M059J (cell line): ENCODE measurements at places on chromosomes 12 and 14. TPM values are rescaled to one million over a fixed set of nuclear protein-coding genes. Genes with fewer than 3 reads are reported as not detected.
A peak's percentile ranks its signal among the peaks of the same experiment; 100 is the strongest.

DNA sequence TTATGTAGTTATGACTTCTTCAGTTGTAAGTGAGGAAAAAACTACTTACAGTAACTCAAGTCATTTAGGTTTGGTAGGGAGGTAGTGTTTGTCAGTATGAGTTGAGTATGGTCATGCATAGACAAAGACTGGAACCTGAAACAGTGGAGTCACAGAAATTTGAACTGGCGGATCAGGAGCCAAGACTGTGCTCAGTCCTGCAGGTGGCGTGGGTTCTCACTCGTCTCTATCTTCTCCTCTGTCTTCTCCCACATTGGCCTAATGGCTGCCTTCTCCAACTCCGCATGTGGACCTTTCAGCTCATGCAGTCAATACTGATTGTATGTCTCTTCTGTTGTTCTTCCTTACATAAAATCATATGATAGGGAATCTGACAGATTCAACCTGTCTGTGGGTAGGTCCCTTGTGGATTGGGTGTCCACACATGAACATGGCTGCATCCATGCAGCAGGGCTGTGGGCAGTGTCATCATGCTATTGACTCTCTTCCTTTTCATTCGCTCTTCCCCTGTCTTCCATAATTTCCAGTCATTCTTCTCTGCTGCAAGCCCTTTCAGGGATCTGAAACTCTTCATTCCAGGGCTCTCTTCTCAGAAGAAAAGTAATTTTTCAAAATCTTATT, 78.8 kb upstream of the NEDD1 start:
- DNase-seq = no peak

The CLEC4C gene
- not detected in 2 replicates for total RNA-seq

The PLEK2 gene
- total RNA-seq = not detected in 2 replicates

GRCh38 chr14:54637270-54638134, 70.6 kb downstream of the SAMD4A start:
- no peak for DNase-seq

The LRRIQ1 gene
- total RNA-seq = not detected in 2 replicates

GRCh38 chr12:110582276-110583136, 612 bp downstream of the PPTC7 start:
- peak; percentile 63 for DNase-seq

The SELPLG gene
- 0.42 and 0.79 TPM in 2 replicates for total RNA-seq

DNA sequence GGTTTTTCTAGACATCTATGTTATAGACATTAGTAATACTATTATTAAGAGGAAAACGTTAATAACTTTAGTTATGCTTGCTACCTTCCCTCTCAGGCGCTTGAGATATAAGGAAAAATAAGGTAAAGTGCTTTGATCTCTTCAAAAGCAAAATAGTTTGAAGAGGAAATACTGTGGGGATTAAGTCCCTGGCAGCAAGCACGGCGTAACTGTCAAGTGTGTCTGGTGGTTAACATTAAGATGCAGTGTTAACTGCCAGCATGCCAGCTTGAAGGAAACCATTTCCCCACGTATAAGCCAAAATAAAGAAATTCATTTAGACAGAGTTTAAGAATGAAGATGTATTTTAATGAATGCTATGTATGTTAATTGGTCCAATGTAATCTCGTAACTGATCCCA, 31.8 kb downstream of the PELI2 start:
- no peak for DNase-seq

DNA sequence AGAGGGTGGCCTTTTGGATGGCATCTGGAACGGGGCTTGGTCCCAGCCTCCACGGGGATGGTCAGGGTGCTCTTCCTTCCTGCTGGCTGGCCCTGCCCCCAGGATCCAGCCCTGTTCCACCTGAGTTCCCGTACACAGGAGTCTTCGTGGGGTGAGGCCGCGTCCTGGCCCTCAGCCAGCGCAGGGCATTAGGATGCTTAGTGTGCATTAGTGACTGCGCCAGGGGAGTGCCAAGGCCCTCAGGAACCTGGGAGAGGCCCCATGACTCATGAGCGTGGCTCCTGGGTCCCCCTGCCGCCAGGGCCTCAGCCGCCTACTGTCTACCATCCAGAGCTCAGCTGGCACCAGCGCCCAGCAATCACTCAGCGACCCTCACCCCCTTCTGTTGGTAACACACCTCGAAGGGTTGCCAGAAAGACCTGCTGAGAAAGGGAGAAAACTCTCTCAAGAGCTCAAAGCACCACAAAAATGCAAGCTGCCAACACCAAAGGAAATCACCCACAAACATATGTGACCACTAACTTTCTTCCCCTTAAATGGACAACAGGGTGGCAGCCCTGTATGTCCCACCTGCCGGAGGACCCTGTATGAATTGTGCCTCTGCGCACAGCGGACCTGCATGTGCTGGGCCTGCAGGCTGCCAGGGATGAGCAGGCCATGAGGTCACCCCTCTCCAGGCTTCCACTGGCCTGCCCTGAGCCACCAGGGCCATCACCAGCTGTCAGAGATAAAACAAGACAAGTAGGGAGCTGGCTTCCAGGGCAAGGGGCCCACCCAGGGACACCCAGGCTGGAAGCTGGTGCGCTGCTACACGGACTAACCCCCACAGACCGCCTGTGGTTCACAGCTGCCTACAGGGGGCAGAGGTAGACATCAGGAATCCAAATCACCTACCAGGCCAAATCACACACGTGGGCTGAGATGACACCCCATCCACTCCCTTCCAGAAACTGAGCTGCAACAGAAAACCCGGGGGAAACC, 28.7 kb downstream of the CCDC85C start:
- peak; percentile 80 for DNase-seq

- peak; percentile 36 for DNase-seq
These were observed 1.1 kb downstream of the MSRB3 start for GRCh38 chr12:65279369-65280112.

GRCh38 chr14:50303744-50304471, 8.1 kb downstream of the L2HGDH start:
- no peak for DNase-seq

DNA sequence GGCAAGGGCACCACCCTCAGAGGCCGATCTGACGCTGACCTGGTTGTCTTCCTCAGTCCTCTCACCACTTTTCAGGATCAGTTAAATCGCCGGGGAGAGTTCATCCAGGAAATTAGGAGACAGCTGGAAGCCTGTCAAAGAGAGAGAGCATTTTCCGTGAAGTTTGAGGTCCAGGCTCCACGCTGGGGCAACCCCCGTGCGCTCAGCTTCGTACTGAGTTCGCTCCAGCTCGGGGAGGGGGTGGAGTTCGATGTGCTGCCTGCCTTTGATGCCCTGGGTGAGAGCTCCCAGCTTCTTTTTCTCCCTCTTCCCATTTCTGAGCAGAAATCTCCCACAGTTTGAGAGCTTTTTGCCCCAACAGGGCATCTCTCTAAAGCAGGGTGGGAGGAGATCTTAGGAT, 1.8 kb downstream of the OAS1 start:
- no peak for DNase-seq

- peak; percentile 33 for DNase-seq
These were observed 24.0 kb upstream of the PKP2 start for GRCh38 chr12:32920506-32921085.

The GLIPR1L2 gene
- not detected in 2 replicates for total RNA-seq

DNA sequence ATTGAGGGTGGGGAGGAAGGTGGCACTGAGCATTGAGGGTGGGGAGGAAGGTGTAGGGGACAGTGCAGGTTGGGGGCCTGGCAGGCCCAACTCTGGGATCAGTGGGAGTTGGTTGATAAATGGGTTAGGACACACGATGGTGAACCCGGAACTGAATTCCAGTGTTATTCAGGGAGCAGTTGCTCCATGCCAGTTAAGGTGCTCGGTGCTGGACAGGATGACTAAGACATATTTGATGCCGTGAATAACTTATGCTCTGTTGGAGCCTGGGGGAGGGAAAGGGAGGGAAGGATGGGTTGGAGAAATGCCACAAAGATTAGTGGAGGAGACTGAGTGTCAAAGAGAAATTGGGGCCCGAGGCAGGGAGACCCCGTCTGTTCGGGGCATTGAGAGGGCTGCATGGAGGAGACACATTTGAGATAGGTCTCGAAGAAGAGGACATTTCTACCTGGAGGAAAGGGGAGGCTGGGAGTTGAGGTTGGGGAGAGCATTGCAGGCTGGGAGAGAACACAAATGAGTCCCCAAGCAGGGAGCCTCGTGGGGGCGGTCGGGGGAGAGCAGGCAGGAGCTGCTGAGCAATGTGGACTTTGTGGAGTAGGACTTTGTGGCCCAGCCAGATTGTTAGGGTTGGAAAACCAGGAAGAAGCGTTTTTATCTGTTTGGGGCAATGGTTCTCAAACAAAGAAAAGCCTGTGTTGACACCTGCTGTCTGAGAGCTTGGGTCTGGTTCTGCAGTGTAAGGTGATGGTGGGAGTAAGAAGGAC, 65.3 kb downstream of the IQSEC3 start:
- DNase-seq = peak; percentile 58
